IMR-90 (cell line): ENCODE measurements at places on chromosomes 11 and 22. TPM values are rescaled to one million over a fixed set of nuclear protein-coding genes. Genes with fewer than 3 reads are reported as not detected.
A peak's percentile ranks its signal among the peaks of the same experiment; 100 is the strongest.

DNA sequence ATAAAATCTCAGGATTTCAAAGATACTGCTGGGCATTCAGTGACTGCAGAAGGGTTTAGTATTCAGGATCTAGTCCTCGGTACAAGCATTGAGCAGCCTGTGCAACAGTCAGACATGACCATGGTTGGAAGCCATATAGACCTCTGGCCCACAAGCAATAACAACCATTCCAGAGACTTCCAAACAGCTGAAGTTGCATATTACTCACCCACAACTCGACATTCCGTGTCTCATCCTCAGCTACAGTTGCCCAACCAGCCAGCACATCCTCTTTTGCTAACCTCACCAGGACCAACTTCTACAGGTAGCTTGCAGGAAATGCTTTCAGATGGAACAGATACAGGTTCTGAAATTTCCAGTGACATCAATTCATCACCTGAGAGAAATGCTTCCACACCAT is 156.8 kb downstream of the C11orf91 start:
- peak; percentile 53 for DNase-seq

- DNase-seq: no peak
Observed at GRCh38 chr11:93518081-93518480, 25.1 kb downstream of the SMCO4 start.

DNA sequence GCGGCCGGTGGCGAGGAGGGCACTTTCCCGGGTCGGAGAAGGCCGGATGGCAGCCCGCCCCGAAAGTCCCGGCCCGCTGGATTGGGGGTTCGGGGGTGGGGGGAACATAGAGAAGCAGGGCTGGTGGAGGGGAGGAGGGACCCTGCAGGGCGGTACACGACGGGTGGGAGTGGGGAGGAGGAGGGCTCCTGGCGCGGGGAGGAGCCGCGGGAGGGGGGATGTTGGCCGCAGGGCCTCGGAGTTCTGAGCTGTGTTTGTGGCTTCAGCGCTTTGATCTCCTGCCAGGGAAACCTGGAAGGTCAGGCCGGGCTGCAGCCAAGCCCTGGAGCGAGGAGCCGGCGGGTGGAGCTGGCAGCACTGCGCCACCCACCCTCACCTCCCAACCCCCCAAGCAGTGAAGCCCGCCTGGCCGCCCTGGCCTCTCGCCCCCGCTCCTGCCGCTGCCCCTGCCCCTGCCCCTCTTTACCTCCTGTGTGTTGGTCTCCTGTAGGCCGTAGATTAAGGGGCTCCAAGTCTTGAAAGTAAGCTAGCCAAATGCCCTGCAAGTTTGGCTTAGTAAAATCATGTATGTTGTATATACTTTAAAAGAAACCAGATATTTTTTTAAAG is 30.9 kb downstream of the C22orf31 start:
- DNase-seq: peak; percentile 77

GRCh38 chr11:3154001-3154599 is 11.0 kb downstream of the OSBPL5 start:
- DNase-seq: no peak

- peak; percentile 69 for DNase-seq
Observed at GRCh38 chr11:76807206-76807875, 24.2 kb downstream of the TSKU start.

The PGA5 gene
- 0.17 TPM in 1 of 2 replicates, not detected in the other for polyA plus RNA-seq

The LYVE1 gene
- not detected in 2 replicates for polyA plus RNA-seq
